ENCODE measurements at places on chromosomes 11 and 22.

DNA sequence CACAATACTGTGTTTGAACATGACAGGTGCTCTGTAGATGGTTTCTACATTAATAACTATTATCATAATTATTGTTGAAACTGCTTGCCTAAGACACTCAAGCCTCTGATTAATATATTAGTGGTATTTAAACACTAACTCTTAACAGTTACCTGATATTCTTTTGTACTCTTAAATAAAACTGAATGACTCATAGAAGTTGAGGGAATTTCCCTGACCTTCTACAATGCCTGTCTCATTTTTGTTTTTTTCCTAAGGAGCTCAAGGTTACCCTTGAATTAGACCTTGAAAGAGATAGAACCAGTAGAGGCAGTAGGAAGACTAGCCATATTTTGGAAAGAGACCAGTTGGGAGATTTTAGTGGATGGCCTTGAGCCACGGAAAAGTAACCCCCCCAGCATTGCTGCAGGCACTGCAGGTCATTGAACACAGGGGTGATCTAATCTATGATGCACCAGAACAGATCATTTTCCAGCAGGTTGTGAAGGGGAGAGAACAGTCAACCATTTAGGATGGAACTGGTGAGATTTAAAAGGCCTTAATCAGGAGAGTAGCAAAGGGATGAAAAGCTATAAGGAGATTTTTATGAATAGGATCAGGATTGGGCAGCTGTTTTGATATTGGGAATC is 148.3 kb downstream of the PGR start:
- DNase-seq, result no peak

GRCh38 chr11:21861314-21861713 is 331.6 kb upstream of the ANO5 start:
- DNase-seq, result no peak

DNA sequence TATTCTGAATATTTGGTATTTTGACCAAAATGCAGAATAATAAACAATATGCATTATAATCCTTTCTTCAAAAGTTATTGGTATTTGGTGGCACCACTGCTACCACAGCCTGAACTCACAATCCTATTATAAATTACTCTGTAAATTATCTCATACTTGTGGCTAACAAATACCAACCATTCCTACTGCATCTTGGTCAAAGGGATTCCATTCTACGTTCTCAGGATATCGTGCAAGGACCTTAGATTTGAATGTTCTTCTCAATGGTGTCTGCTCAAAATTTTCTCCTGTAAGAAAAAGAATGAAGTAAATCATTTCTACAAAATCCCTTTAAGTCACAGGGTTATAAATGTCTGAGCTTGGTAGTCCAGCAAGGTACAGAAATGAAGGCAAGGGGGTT is 58.7 kb downstream of the DENND5A start:
- no peak for DNase-seq

DNA sequence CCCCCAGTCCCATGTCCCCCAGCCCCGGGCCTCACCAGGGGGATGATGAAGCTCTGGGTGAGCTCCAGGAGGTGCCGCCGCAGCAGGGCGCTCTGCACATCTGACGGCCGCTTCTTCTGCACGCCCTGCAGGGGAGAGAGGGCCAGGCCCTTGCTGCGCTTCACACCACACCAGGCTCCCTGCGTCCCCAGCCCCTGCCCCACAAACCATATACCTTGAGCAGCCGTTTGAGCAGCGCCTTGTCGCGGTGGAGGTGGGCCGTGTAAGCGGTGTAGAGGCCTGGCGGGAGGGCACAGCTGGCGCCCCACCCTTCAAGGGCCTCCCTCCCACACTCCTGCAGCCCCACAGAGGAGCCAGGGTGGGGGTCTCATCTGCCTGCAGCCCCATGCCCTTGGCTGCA is 6.2 kb upstream of the PLXNB2 start:
- DNase-seq, result no peak

DNA sequence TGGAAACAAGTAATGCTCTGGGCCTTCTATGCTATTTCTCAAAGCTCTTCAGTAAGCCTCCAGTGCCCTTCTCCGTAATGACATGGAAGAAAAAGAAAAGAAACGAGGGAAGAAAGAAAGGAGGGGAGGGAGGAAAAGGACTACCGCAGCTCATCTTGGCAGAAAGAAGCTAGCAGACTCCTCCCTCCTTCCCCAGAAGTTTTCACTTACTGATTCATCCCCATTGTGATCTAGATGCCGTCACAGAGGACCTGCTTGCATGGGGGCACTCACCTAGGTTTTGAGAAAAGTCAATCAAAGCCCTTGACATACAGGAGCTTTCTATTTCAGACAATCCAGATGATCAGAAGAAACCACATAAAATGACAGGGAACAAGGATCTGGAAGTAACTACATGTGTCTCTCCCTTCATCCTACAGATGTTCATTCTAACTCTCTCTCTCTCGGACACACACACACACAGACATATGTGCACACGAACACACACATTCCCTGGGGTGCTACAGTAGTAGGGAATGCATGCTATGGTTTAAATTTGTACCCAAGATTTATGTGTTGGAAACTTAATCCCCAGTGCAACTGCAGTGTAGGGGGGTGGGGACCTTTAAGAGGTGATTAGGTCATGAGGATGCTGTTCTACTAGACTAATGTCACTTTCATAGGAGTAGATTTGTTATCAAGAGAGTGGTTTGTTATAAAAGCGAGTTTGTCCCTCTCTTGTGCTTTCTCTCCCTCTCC is 37.6 kb upstream of the RCN1 start:
- no peak for DNase-seq

DNA sequence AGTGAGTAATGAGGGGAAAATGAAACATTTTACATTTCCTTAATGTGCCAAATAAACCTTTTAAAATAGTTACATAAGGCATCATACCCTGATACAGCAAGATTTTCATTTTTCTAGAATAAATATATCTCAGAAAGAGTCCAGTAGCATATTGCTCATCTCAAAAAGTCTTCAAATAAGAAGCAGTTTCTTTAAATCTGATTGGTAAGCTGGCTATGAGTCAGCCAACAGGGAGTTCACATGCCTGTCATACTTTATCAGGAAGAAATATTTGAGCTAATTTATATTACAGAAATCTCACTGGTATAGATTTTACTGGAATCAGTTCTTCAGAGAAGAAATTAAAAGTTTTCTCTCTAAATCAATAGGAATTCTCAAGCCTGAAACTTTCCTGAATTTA is 258.1 kb downstream of the C11orf87 start:
- no peak for DNase-seq

DNA sequence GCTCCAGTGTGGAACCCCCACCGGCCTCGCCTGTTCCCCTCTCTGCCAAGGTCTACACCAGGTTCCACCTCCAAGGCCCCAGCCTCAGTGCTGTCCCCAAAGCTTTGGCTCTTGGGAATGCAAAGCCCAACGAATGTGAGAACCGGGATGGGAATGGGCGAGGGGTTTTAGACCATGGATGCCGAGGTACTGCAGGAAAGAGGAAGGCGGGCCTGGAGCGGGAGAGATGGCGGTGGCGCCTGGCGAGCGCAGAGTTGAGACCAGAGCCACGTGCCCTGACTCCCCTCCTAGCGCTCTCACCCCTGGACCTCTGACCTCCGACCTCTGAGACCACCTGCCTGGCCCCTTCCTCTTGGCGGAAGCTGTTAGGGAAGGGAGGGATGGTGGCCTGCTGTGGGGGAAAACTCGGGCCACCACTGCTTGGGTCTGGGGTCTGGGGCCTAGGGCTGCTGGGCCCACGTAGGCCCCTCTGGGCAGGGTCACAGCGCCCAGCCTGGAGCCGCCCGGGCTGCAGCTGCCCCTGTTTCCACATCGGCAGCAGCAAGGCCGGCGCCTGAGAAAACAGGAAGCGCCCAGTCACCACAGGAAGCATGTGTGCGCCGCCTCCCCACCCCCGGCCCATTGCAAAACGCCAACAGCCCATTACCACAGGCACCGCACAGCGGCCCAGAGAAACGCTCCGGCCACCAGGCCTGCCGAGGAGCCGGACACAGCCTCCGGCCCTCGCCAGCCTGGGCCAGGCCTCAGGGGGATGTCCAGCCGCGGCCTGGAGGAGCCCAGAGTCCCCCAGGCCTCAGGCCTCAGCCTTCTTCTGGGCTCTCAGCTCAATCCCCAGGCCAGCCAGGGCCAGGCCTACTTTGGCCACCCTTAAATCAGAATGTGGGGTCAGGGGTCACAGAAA is 13.8 kb upstream of the SLC39A13 start:
- DNase-seq, result no peak

DNA sequence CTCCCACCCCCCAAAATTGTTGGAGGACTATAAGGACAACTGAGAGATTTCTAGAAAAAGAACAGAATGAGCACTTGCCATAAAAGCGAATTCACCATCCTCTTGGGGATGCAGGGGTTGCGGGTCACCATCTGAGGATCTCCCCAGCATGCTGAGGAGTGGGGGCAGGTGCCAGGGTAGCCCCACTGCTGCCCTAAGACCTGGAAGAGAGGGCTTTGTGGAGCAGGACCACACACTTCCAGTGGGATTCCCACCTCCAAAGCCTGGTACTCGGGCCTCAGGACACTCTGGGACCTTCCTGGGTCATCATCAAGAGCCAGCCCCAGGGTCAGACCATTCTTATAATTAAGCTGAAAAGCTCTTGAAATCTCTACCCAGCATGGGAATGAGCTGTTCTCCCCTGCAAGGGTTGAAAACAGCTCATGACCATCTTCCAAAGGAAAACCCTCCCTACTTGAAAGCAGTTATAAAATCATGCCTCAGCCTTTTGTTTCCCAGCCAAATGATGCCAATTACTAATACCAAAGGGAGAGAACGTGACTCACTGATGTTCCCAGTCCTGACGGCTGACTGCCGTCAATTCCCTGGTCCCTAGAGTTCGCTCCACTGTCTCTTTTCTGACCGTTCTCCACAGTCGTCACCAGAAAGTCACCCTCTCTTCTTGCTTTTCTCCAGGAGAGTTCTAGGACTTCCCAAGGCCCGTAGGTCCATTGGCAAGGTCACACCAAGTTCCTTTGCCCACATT is 76.8 kb upstream of the CREB3L1 start:
- no peak for DNase-seq

DNA sequence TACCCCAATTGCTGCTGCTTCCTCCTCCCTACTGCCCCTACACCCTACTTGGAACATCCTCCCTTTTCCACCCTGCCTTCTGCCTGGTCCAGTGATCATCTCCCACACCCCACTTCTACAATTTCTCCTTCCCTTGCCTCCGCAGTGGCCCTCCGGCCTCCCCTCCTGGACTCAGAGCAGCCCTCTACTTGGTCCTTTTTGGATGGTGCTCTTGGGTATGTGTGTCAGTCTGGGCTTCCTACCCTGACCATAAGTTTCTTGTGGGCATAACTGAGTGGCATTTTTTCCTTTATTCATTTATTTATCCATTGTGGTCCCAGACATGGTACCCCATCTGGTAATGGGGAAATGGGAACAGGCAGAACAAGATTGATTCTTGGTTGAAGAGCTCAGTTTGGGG is 111.4 kb upstream of the NAV2 start:
- no peak for DNase-seq

DNA sequence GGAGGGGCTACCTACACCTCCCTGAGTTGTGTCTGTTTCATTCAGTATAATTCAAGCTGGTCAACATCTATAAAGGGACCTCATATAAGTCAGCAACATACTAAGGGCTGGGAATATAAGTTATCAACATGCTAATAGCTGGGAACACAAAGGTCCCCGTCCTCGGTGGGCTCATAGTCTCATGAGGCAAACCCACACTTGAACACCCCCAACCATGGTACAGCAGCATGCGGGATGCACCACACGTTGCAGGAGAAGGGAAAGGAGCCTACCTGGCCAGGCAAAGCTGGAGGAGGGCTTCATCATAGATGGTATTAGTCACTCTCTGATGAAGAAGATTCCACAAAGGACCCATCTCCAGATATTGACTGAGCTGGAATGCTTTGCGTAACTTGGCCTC is 561.8 kb upstream of the B3GAT1 start:
- no peak for DNase-seq

GRCh38 chr11:9990221-9990973 is 303.6 kb downstream of the SBF2 start:
- no peak for DNase-seq

DNA sequence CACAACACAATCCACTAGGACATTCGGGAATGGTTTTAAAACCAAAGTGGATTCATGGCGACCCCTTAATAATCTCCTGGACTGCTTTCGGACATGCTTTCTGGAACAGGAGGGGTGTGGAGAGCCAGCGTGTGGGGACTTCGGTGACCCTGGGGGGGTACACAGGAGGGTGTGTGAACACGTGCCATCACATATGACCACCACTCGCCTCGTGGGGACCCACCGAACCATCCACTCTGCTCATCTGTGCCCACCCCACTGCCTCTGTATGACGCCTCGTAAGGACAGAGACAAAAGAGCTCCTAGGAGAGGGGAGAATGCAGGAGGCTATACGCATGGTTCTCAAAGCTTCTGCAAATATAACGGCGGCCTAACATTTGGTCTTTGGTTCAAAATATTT is 8.9 kb downstream of the LTO1 start:
- no peak for DNase-seq

- no peak for DNase-seq
Measured at GRCh38 chr11:64078905-64079304, 43.2 kb downstream of the FLRT1 start.

GRCh38 chr11:124170801-124171586 is 12.2 kb upstream of the OR10D3 start:
- no peak for DNase-seq

DNA sequence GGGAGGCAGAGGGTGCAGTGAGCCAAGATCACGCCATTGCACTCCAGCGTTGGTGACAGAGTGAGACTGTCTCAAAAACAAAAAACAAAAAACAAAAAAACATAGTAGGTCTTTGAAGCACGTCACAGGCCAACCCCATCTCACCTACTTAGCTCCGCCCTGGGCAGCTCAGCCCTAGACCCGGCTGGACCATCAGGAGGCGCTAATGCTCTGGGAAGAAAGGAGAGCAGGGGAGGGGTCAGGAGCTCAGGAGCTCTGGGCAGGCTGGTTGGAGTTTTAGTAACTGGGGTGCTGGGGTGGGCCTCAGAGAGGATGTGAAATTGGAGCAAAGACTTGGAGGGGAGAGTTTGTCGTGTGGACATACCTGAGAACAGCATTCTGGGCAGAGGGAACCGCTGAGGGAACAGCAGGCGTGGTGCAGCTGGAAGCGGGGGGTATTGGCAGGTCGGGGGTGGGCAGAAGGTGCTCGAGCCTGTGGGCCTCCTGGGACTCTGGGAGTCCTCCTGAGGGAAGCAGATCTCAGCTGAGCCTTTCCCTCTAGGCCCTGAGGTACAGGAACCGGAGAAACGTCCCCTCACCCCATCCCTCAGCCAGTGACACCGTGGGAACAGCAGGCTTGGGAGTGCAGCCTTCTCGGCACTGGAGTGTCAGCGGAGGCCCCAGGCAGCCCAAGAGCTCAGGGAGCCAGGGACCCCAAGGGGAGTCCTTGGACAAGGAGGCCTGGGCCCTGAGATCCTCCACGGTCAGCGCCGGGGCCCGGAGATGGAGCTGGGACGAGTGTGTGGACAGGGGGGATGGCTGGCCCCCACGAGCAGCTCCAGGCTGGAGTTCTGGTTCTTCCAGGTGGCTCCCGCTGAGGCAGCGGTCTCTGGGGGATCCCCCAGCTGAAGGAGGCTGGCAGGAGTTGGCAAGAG is 2.2 kb upstream of the RPS6KA4 start:
- no peak for DNase-seq

GRCh38 chr22:41992496-41992895 is 6.1 kb upstream of the WBP2NL start:
- DNase-seq, result no peak
